CD4-positive, alpha-beta T cell treated with Interleukin-4 for 4 hours (primary cell): ENCODE measurements at places on chromosomes 12 and 14.
A peak's percentile ranks its signal among the peaks of the same experiment; 100 is the strongest.

DNA sequence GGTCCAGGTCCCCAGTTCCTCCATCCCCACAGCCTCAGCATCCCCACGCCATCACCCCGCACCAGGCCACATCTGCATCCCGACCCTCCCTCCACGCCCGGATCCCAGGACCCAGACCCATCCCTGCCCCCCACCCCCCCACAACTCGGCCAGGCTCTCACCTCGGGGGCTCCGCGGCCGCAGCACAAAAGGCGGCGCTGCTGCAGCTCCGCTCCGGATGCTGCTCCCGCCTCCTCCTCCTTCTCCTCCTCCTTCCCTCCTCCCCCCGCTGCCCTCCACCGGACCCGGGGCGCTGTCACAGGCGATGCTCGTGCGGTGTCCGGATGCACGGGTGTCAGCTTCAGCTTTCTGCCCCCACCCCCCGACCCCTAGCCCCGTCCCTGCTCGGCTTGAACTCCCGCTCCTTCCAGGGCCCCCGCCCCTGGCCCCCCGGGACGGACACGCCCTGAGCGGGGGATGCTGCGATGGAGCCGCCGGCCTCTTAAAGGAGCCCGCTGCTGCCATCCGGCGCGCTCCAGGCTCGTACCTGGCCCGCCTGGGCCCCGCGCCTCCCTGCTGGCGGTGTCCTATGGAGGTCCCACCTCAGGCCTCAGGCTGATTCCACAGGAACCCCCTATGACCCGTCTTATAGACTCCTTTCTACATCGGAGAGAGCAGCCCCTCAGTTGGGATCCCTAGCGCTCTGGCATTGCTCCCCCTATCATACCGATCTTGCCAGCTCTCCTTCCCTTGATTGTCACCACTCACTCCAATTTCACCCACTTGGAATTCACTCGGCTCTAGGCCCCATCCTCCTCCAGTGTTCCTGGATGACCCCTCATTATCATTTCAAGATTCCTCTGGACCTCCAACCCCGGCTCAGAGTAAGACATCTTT, at the start of gene MAP3K12:
Gene MAP3K12 (minus strand): TSS at position 193 of the 876 bp plus-strand sequence. CDS start 12,067 bp downstream, outside the sequence.
- peak; percentile 44 for DNase-seq

DNA sequence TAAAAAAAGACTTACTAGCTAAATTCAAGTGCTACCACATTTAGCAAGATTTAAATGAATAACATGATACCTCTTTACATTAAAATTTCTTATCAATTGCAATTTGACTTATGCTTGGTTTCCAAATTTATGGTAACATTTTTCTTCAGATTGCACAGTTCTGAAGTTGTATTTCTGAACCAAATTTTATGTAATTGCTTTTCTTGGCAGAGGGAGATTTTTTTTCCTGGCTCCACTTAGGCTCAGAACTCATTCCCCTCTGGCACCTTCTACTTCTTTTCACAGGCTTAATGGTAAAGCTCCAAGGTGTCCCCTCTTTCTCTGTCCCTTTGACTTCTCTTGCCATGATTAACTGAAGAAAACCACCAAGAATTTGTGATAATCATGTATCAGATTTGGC, 99.8 kb upstream of the TMTC1 start:
- no peak for DNase-seq

DNA sequence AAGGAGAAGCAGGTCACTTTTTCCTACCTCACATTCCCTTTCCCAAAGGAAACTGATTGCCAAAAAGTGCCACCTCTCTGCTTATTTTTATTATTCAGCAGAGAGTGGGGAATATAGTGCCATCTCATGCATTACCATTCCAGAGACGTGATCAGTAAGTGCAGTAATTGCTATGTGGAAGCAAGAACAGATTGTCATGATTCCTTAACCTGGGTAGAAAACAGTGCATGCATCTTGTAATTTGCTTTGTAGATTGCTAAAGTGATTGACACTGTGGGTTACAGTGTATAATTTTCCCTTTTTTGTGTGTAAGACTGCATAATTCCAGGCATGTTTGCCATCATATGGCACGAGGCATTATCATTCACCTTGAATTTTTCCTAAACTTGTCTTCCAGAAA, 332.5 kb downstream of the DIO2 start:
- DNase-seq = no peak

DNA sequence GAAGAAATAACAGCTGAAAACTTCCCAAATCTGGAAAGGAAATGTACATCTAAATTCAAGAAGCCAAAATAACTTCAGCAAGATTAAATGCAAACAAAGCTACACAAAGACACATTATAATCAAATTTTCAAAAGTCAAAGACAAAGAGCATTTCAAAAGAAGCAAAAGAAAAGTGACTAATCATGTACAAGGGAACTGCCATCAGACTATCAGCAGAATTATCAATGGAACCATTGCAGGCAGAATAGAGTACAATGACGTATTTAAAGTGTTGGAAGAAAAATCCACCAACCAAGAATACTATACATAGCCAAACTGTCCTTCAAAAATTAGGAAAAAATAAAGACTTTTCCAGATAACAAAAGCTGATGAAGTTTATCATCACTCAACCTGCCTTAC, 147.5 kb downstream of the NELL2 start:
- no peak for DNase-seq

DNA sequence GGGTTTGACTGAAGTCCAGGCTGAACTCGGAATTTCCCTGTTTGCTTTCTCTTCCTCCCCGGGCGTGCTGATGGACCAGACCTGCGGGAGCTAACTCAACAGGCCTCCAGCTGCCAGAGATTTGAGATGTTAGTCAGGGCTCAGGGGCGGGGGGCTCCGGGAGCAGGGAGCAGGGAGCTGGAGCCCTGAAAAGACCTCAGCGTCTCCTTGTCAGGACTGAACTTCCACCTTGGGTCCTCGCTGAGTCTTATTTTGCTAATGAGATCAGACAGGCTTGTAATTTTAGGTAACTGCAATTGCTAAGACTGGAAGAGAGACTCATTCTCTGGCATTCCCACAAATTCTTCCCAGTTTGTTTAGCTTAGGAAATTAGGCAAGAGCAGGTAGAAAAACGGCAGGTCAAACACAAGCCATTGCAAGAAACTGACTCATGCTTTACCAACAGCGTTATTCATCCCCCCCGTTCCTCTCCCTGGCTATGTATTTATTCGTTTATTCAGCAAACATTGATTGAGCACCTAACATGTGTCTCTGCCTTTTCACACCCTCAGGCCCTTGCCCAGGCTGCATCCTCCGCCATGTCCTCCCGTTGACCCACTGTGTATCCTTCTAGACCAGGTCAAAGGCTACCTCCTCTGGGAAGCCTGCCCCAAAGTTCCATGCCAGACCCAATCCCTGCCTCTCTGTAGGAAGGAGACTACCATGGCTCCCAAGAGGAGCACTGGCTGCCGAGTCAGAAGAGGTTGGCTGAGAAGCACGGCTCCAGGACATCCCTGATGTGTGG, 80.4 kb upstream of the DIO3 start:
- no peak for DNase-seq

GRCh38 chr14:24978862-24979724, 70.9 kb downstream of the STXBP6 start:
- DNase-seq = no peak

GRCh38 chr14:106845286-106846087, 1319.1 kb downstream of the TMEM121 start:
- peak; percentile 28 for DNase-seq

DNA sequence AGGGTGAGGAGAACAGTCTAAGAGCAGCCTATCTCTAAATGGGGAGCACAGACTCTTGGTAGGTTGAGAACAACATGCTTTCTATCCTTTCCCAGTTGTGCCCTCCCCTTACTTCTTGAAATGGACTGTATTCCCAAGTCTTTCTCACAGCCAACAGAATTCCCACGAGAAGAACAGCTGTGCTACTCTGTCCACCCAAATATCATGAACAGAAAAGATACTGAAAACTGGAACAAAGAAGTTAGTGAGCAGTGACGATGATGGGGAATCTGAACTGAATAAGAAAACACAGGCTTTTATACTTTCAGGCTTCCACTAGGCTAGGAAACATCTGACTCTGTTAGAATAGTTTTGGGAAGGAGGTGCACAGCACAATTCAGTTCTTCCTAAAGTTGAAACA, 3.4 kb downstream of the NACA start:
- DNase-seq = no peak

- DNase-seq = peak; percentile 80
These were observed 13.8 kb downstream of the NFKBIA start for GRCh38 chr14:35390577-35391387.

DNA sequence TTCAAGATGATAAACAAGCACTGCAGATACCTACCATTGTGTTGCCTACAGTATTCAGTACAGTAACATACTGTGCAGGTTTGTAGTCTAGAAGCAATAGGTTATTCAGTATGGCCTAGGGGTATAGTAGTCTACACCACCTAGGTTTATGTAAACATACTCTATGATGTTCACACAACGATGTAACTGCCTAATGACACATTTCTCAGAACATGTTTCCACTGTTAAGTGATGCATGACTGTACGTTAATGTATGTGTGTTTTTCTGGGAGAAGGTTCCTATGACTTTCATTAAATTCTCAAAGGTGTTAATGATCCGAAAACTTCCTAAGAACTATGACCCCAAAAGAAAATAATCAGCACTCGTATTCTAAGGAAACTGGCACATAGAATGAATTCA, 20.9 kb upstream of the CALM1 start:
- DNase-seq = no peak

DNA sequence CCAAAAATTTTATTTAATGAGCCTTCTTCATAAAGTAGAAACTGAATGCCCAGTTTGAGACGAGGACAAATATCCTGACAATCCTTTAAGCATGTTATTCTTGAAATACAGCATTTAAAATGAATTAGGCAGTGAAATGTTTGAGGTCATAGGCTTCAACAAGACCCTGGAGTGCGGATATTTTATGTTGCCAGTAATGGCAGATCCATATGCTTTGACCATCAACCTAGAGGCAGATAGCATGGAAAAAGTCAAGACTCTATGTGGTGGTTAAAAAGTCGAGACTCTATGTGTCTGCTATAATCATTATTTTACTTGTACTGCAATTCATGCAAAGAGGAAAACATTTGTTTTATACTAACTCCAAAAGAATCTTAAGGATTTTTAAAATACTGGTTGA, 2.0 kb upstream of the MAP4K5 start:
- no peak for DNase-seq

- no peak for DNase-seq
These were observed 561.6 kb downstream of the RERGL start for GRCh38 chr12:17528394-17528793.

GRCh38 chr12:105426766-105427165, 96.3 kb downstream of the C12orf75 start:
- no peak for DNase-seq

- DNase-seq = no peak
These were observed 176.8 kb downstream of the APAF1 start for GRCh38 chr12:98821866-98822265.
